ENCODE measurements at places on chromosomes 3 and 15.

GRCh38 chr3:88058306-88058580 is 562 bp downstream of the CGGBP1 start:
- DNase-seq: no peak

GRCh38 chr3:69161587-69162307 is 39.4 kb upstream of the LMOD3 start:
- no peak for DNase-seq

DNA sequence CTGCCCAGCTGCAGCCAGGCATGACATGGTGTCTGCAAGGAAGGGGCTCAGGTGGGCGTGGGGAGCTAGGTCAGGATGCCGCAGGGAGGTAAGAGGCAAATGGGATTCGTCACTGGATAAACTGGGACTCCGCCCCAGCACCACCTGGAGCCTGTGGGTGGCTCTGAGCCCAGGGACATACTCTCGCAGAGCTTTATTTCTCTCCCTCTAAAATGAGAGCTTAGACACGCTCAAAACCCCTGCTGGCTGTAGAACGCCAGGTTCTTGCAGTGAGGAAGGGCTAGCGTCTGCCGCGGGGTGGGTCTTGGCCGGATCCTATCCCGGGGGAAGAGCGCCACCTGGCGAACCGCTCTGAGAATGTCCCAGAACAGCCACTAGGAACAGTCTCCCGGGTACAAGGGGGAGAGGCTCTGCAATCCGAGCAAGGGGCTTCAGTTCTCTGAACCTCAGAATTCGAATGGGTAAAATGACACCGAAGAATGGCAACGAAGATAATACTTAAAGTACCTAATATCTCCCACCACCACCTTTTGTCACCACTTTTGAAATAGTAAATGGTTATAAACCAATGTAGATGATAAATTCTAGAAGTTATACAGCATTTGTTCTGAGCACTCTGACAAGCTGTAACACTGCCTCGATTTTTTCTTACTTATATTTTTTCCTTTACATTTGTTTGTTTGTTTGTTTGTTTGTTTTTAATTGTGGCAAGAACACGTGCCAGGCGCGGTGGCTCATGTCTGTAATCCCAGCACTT is 53.2 kb upstream of the SRGAP3 start:
- peak; percentile 85 for DNase-seq

GRCh38 chr3:181771120-181771519 is 59.4 kb downstream of the SOX2 start:
- DNase-seq: no peak

GRCh38 chr3:8421267-8421666 is 80.4 kb upstream of the LMCD1 start:
- no peak for DNase-seq

GRCh38 chr3:78610462-78611125 is 1157.2 kb downstream of the ROBO1 start:
- no peak for DNase-seq

GRCh38 chr15:36911322-36911944 is 188.9 kb downstream of the MEIS2 start:
- no peak for DNase-seq

DNA sequence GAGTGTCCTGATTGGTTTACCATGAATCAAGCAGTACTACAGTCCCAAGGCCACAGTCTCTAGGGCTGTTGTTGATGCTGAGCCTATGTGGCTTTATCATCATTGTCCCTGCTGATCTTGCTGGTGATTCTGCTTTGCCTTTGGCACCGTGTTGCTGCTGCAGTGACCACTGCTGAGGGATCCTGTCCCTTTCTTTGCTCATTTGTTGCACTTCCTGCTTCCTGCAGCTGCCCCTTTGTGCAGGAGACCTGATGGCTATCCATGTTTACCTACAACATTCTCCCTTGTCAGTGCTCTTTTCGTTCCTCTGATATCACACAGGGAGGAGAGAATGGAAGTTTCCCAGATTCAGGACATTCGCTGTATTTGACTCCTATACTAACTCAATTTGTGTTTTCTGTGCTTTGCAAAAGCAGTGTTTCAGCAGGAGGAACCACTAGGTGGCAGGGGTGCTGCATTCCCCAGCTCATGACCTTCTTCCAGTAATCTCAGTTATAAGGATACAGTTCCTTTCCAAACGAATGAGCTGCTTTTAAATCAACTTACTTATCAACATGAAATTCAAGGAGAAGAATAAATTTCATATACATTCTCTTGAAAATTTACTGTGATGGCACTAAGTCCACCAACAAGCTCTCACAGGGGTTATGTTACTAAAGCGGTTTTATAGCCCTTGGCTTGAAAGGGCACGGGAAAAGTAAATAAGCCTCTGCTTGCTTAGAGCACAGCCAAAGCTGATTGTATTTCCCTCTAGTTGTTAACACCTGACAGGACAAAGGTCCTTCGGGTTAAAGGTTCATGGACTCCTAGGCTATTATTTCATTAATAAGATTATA is 9.7 kb upstream of the THUMPD3 start:
- no peak for DNase-seq

GRCh38 chr15:75721480-75721922 is 8.9 kb upstream of the CSPG4 start:
- DNase-seq: peak; percentile 63

DNA sequence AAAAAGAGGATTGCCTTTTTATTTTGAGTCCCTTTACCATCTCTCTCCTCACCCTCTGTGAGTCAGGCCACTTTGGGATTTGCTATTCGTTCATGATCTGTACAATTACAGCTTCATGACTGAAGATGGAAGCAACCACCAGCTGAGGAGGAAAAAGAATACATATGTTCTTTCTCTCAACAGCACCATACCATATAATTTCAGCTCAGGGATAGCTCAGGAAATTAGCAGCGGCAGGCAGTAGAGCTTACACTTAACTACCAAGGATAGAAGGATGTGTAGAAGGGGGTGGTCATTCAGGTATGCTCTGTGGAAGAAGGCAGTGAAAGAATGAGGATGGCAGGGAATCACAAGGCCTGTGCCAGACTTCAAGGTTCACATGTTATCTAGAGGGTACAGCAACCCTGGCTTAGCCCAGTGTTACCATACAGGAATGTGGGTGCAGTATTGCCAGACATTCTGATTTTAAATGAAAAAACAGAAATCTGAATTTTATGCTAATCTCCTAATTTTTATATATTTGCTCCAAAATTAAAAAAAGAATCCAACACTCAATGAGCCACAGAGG is 17.9 kb downstream of the PLS1 start:
- DNase-seq: no peak

DNA sequence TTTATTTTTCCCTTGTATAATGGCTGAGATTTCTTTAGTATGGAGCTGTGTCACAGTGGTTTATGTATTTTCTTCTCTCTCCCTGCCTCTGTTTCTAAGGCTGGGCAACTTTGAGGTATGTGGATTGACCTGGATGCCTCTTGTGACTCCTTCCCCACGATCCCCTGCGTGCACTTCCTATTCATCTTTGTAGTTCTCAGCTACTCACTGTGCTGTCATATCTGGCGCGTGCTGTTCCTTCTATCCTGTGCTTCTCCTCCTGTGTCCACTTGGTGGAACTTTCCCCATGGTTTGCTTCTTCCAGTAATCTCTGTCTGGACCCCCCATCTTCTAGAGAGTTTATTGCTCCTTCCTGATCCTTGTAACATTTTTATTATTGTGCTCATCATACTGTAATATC is 97.3 kb downstream of the AKAP13 start:
- no peak for DNase-seq

- no peak for DNase-seq
Observed at GRCh38 chr15:70151003-70151402, 53.3 kb upstream of the TLE3 start.

DNA sequence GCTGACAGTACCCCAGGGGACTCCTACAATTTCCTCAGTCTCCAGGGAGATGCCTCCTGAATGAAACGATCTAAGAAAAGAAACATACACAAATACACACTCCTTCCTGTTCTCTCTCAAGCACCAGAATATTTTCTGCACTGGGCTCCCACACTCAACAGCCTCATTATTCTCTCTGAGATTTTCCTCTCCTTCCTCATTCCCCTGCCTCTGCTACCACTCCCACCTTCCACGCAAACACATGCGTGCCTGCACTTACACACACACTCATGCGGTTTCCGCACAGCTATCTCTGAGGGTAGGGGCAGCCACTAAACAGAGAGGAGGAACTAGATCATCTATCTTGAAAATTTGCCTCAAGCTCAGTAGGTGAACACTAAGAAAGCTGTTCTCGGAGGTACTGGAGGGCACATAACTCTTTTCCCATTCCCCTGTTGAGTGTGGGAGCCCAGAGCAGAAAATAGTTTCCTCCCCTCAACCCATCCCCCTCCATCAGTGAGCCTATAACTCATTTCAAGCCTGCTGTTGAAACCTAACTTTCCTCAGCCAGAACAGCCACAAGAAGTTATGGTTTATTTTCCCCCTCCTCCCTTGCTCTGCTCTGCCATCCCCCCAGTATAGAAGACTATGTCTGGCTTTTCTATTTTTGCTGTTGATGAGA is 30.5 kb upstream of the TIPARP start:
- no peak for DNase-seq

GRCh38 chr15:81069356-81069755 is 64.7 kb upstream of the CFAP161 start:
- no peak for DNase-seq

DNA sequence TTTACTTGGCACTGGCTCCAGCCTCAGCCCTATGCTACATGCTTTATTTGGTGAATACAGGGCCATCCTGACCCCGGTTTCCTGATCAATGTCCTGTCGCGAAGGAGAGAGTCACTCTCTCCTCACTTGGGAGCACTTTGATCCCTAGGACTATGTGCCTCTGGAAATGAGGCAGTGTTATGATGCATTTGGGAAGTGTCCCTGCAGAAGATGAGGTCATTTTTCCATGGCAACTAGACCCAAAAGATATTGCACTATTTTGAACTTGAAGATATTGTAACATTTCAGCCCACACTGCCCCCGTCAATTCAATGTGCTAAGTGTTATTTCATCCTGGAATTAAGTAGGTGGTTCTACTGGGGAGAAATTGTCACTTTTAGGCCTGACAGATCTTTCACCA is 68.0 kb downstream of the LRRK1 start:
- no peak for DNase-seq

DNA sequence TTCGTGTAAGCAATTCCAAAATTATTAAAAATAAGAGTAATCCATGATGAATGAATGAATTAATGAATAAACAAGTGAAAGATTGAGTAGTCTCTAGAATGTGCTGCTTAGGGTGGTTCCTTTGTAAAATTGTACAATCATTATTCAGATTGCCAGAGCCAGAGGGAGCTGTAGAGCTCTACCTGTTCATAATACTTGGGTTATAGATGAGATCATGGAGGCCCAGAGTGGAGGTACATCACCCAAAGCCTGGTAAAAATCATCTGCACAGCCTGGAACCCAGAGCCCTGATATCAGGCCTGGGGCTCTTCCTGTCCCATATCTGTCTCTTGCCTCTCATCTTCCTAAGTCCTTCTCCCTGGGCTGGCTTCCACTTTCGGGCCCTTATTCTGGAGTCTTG is 297.2 kb downstream of the RPLP1 start:
- no peak for DNase-seq

- no peak for DNase-seq
Observed at GRCh38 chr15:64429448-64429847, 30.9 kb upstream of the ZNF609 start.

- no peak for DNase-seq
Observed at GRCh38 chr3:122689587-122689986, 8.9 kb downstream of the PARP14 start.

GRCh38 chr15:85500729-85501128 is 120.3 kb downstream of the AKAP13 start:
- DNase-seq: no peak

- DNase-seq: no peak
Observed at GRCh38 chr3:22748453-22749045, 454.6 kb upstream of the UBE2E2 start.

DNA sequence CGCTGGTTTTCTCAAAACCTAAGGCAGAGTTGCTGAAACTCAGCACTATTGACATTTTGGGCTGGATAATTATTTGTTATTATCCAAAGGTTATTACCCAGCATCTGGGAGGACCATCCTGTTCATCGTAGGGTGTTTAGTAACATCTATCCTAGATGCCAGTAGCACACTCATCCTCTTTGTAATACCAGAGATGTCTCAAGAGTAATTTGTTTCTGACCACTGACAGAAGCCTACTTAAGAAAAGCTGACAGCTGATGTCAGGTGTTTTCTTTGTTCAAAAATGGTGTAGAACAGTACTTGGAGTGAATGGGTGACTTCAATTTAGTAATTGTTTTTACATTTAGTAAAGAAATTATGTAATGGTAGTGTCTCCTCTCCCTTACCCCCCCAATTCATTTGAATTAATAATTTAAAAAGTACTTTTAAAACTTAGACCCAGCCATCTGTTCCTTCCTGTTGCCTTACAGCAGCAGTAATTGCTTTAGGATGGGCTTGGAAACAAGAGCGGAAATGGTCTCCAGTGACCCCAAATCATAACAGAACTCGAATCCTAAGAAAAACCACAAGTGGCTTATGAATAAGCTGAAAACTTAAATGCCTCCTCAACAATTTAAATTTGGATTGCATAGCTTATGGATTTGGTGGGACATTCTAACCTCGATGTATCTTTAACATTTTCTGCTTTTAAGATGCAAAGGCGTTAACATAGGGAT is 105.4 kb downstream of the PTPRG start:
- DNase-seq: no peak

GRCh38 chr15:31834654-31835053 is 195.7 kb upstream of the CHRNA7 start:
- DNase-seq: no peak
